ENCODE measurements at places on chromosomes 13 and 19.

GRCh38 chr19:33296488-33296971, 5.8 kb downstream of the CEBPA start:
- no peak for DNase-seq

DNA sequence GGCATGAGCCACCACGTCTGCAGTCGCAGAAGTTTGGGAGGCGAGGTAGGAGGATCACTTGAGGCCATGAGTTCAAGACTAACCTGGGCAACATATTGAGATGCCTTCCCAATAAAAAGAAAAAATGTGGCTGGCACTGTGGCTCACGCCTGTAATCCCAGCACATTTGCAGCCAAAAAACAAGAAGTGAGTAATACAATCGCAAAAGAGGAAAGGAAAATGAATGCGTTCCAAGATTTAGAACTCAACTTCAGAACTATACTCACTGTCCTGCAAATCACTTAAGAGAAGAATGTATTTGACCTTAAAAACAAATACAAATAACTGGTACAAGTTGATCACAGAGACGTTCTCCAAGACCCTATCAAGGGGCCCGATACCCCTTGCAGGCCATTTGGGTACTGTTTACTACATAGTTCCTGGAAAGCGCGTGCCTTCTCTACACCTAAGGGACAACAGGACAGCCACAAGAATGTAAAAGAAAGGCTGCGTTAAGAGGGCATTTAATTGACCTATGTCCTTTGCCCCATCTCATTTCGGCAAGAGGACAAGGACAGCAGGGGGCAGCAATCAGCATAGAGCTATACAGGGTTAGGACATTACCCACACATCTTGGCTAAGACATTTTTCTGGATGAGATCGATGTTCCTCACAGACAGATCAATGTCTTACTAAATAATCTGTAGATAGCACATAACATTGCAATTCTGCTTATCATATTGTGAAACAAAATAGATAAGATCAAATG, 41.3 kb downstream of the FLT3 start:
- no peak for DNase-seq

DNA sequence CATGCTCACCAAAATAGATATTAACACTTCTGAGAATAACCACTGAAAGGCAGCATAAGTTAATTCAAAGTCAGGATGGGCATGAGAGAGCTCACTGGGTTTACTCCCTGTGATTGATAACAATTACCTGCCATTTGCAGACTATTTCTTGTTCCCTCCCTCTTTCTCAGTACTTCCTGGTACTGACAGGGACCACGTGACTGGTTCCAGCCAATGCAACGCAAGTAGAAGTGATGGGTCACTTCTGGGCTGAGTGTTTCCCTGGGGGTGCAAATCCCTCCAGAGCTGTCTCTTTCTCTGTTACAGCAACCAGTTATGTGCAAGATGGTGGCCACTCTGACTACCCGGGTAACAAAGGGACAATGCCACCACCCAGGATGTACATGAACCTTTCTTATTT, 118.8 kb downstream of the EFNB2 start:
- DNase-seq = no peak

- no peak for DNase-seq
Observed at GRCh38 chr13:88248393-88248792, 577.2 kb downstream of the SLITRK5 start.

- no peak for DNase-seq
Observed at GRCh38 chr19:7006135-7006704, 15.0 kb downstream of the MBD3L2B start.

- no peak for DNase-seq
Observed at GRCh38 chr19:52694921-52695320, 39.9 kb downstream of the ZNF611 start.

DNA sequence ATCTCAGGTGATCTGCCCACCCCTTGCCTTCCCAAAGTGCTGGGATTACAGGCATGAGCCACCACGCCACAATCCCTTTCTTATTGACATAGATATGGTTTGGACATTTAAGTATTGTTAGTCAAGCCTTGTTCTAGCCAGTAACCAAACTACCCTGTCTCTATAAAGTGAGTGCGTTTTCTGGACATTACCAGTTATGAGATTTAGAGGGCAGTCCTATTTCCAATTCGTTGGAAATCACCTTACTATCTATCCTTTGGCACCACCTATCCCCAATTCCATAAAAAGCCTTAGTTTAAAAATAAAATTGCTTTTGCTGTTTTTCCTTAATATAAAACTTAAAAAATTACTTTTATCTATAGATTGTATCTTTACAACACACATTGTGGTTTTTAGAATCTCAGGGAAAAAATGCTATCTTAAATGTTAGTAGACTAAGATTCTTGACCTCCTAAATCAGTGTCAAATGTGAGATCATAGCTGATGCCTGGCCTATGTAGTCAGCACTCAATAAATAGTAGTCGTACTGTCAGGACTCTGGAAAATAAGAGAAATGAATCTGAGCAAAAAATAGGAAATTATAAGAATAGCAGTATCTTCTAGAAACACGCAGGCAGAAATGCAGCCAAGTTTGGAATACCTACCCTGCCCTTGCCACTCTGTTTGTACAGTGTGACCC, 57.0 kb downstream of the NUFIP1 start:
- DNase-seq = no peak

DNA sequence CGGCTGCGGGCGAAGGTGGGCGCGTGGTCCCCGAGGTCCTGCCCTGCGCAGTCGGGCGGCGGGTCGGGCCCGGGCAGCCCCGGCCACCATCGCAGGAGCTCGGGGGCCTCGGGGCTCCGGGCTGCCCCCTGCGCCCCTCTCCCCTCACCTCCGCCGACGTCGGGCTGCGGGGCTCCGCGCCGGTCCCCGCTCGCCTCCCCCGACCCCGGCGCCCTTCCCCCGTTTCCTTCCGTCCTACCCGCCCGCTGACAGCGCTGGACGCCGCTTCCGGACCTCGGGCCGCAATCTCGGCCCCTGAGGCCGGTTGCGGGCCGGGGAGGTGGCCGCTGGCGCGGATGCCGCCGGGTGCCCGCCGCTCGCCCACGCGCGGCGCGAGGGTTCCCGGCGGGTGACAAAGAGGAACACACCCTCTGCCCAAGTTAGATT, 720 bp downstream of the FARP1 start:
- DNase-seq = no peak

GRCh38 chr13:45705918-45706317, 3.8 kb downstream of the CBY2 start:
- no peak for DNase-seq

DNA sequence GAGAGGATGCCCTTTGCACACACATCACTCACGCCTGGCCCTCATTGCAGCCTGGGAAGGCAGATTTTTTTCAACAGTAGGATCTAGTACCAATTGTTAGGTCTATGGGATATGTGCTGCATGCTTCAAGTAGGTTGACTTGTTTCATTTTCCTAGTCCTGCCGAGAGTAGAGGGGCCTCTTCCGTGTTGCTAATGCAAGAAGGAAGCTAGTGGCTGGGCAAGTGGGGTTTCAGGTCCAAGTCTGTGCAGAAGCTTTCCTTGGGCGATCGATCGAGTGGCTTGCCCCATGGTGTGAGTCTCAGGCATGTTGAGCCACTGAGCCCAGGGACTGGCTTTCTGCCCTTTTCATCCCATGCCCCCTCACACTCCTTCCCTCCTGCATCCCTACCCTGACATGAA, 13.7 kb downstream of the ILF3 start:
- DNase-seq = no peak

- no peak for DNase-seq
Observed at GRCh38 chr13:51015973-51016372, 95.1 kb downstream of the C13orf42 start.
